Activated CD8-positive, alpha-beta memory T cell treated with anti-CD3 and anti-CD28 coated beads for 24 hours (primary cell): ENCODE measurements at places on chromosomes 12 and 14.

GRCh38 chr12:66503746-66504145, 175.1 kb downstream of the GRIP1 start:
- DNase-seq: no peak

- no peak for DNase-seq
Measured at GRCh38 chr12:103897316-103897715, 32.9 kb upstream of the HSP90B1 start.

GRCh38 chr12:26783131-26783526, 49.9 kb downstream of the ITPR2 start:
- DNase-seq: no peak

GRCh38 chr12:92735131-92735721, 32.4 kb downstream of the PLEKHG7 start:
- DNase-seq: no peak

DNA sequence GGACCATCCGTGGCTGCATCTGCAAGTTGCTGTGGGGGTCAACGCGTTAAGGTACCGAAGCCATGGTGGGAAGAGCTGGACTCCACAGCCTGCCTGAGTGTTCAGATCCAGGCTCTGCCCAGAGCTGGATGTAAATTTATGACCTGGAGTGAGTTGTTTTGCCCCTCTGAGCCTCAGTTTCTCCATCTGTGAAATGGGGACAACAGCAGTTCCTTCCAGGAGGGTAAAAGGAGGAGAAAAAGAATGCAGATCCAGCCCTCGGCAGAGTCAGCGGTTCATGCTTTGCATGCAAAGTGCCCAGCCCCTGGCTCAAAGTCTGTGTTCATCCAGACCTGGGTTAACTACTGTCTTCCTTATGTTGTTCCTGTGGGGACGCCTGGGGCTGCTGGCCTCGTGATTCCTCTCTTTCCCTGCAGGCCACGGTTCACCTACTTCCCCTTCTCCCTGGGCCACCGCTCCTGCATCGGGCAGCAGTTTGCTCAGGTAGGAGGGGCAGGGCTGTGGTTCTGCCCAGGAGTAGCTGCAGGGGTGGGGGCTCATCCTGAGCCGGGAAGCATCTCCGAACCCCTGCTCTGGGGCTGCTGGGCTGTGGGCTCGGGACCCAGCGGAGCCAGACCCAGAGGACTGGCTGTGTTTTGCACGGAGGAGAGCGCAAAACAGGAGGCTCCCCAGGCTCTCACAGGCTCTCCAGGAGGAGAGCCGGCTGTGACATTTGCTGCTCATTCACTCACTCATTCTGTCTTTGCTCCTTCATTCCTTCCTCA, 41.9 kb downstream of the CYP46A1 start:
- DNase-seq: peak; percentile 38

DNA sequence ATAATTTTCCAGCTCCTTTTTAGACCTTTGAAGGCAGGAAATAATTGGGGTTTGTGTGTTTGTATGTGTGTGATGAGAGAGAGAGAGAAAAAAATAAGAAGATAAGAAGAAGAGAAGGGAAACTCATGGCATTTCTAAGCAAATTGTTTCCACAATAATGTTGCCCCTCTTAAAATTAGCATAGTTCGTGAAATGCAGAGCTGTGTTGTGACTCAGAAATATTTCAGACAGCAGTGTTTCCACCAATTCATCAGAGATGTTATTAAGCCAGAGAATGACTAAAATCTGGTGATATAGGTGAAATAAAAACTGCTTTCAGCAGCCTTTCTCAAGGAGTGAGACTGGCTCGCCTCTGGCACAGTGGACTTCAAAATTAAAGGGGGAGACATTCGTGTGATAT, 65.9 kb upstream of the ARHGAP5 start:
- DNase-seq: no peak

GRCh38 chr14:92759300-92759678, 10.9 kb upstream of the LGMN start:
- no peak for DNase-seq

DNA sequence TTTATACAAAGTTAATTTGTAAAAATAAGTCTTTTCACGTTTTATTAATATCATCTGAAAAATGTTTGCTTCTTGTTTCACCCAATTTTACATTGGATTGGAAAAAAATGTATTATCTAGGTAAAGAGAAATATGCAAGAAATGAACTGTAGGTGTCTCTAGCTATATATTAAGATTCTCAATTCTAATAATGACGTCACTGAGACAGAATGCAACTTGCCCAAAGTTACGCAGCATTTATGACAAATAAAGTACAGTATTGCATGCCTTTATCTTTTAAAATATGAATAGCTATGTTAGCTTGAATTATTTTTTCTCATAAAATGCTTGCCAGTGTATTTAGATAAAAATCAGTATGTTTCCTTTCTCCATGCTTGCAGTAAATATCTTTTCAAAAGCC, 728.8 kb downstream of the RERGL start:
- DNase-seq: no peak

DNA sequence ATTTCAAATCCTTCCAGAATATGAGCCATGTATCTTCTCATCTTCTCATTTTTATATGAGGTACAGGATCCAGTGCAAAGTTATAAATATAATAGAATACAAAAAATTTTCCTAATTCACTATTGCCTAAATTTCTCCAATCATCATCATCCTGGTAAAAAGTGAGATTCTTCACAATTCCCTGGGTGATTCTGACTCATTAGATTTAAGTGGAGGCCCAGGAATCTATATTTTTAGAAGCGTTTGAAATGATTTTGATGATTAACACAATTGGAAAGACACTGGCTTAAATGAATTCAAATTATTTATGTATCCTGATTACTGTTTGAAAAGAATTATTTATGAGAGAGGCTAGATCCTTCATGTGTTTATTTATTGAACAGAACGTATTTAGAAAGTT, 380.3 kb upstream of the PDE3A start:
- DNase-seq: no peak

DNA sequence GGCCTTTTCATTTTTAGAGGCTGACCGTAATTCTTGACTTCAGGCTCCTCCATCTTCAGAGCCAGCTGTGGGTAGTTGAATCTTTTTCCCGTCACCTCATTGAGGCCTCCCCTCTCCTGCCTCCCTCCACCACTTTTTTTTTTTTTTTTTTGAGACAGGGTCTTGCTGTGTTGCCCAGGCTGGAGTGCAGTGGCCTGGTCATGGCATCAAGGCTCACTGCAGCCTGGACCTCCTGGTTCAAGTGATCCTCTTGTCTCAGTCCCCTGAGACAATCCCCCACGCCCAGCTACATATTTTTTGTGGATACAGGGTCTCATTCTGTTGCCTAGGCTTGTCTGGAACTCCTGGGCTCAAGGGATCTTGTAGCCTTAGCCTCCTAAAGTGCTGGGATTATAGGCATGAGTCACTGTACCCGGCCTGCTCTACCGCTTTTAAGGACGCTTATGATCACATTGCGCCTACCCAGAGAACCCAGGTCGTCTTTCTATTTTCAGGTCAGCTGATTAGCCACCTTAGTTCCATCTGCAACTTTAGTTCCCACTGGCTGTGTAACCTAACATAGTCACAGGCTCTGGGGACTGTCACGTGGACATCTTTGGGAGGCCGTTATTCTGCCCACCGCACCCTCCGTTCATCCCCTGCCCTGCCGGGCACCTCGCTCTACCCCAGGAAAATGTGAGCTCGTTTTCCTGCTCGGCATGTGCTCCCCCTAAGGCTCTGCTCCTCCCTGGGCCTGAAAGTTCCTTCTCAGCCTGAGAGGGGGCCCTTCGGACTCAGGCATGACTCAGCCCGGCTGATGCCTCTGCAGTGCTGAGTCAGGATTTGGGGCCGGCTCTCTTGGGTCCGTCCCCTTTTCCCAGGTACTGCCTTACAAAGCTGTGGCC, 13.4 kb downstream of the TNFAIP2 start:
- DNase-seq: no peak

DNA sequence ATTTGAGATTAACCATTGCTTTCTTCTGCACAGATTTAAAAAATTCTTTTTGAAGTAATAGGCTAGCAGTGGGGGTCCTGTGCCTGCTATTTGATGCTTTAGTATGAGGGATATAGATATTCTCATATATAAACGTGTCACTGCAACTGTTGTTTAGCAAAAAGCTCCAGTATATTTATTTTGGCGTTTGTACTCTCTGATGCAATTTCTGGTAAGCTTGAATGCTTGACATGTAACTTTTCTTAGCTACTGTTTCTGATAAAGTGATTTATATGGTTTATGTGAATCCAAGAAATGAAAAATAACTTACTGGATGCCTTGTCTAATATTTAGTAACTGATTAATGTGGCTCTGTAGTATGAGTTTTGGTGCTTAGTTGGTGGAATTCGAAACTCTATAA, 77.1 kb downstream of the TTLL5 start:
- no peak for DNase-seq

DNA sequence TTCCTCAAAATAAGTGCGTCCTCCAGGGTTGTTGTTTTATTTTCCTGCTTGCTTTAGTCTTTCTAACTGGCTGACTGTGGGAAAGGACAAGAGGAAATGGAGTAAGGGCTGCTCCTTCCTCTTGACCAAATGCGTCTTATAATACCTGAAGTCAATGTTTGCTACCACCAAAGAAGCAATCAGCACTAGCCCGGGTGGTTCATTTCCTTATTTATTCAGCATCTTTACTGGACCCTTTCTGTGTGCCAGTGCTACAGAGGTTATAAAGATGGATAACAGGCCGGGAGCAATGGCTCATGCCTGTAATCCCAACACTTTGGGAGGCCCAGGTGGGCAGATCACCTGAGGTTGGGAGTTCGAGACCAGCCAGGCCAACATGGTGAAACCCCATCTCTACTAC, 15.1 kb upstream of the RPS6KA5 start:
- DNase-seq: no peak

DNA sequence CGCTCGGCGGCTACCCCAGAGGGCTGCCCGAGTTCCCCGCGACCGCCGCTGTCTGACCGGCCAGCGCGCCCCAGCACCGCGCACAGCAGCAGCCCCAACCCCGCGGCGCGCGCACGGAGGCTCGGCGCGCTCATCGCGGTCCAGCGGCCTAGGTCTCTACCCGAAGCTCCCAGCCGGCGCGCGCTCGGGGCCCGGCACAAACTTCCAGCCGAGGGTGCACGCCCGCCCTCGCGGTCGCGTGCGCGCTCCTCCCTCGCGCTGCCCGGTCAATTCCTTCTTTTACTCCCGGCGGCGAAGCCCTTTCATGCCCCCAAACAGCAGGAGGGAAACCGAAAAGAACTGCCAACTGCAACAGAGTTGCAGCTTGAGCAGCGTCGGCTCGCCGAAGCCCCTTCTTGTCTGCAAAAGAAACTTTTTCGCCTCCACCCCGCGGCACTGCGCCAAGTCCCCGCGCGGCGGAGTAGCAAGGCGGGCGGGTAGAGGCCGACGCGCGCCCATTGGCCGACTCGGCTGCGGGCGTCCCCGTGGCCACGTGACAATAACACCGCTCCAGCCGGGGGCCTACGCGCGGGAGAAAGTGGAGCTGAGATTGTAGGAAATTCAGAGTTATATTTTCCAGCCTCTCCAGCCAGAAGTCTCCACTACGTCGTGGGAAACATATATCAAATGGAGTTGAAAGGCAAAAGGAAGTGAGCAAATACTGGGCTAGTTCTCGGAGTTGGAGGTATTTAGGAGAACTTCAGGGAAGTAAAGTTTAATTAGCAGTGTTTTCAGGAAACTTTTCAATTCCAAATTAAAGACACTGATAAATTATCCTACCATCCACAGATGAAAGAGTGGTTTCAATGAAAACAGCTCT, at the start of gene LRIG3:
Gene LRIG3, minus strand, starts transcription at position 403 of the 859 bp plus-strand sequence. Its CDS starts 269 bp downstream, at position 134.
- no peak for DNase-seq
